ENCODE measurements at places on chromosomes 7 and 10. TPM values are rescaled to one million over a fixed set of nuclear protein-coding genes. Genes with fewer than 3 reads are reported as not detected.

Gene CALML3
- not detected for total RNA-seq

Gene TACC2
- not detected for total RNA-seq

Gene PNLIPRP3
- total RNA-seq: not detected

Gene PLAC9
- total RNA-seq: not detected

Gene SLC26A3
- not detected for total RNA-seq

Gene CEP41
- 19.6 TPM for total RNA-seq

Gene CPA5
- not detected for total RNA-seq

Gene PKD2L1
- total RNA-seq: not detected

Gene PTER
- 19.2 TPM for total RNA-seq

Gene LIPK
- total RNA-seq: not detected

Gene UPK3BL2
- total RNA-seq: 44.9 TPM

Gene WIPF3
- total RNA-seq: not detected

Gene SORCS1
- not detected for total RNA-seq

Gene SEMA3D
- not detected for total RNA-seq

Gene KCND2
- total RNA-seq: not detected

Gene HNRNPA2B1
- total RNA-seq: 649 TPM

Gene FBXO24
- total RNA-seq: 1.5 TPM

Gene RADIL
- total RNA-seq: 0.37 TPM

Gene BAMBI
- not detected for total RNA-seq

Gene LZTS2
- total RNA-seq: 17.5 TPM

Gene NXPH1
- total RNA-seq: not detected

Gene LRRC17
- 0.58 TPM for total RNA-seq

Gene ZNF679
- not detected for total RNA-seq

Gene LIPF
- total RNA-seq: not detected

Gene COBL
- not detected for total RNA-seq

Gene SKIDA1
- 0.12 TPM for total RNA-seq

Gene IGF2BP3
- 0.50 TPM for total RNA-seq

Gene ELFN1
- 0.07 TPM for total RNA-seq

Gene AGAP4
- total RNA-seq: 29.4 TPM

Gene TRIM73
- 13.1 TPM for total RNA-seq

Gene STAG3
- total RNA-seq: 24.7 TPM

Gene PILRA
- total RNA-seq: 2.7 TPM

Gene MET
- 0.21 TPM for total RNA-seq

Gene C7orf57
- 0.21 TPM for total RNA-seq

Gene HOGA1
- total RNA-seq: not detected

Gene ATG9B
- 12.1 TPM for total RNA-seq

Gene GIMAP5
- total RNA-seq: 111 TPM

Gene PRSS37
- not detected for total RNA-seq

Measured in activated CD4-positive, alpha-beta T cell treated with anti-CD3 and anti-CD28 coated beads, Interleukin-2, amount 10 ng/mL, durations not matched to agents 7 days and 5 days (primary cell).